ENCODE measurements at places on chromosomes 1 and 21.

- no peak for DNase-seq
Observed at GRCh38 chr1:178580096-178580495, 67.2 kb downstream of the TEX35 start.

- no peak for DNase-seq
Observed at GRCh38 chr1:208127792-208128529, 116.2 kb downstream of the PLXNA2 start.

GRCh38 chr1:55353707-55354620 is 138.8 kb upstream of the USP24 start:
- no peak for DNase-seq

DNA sequence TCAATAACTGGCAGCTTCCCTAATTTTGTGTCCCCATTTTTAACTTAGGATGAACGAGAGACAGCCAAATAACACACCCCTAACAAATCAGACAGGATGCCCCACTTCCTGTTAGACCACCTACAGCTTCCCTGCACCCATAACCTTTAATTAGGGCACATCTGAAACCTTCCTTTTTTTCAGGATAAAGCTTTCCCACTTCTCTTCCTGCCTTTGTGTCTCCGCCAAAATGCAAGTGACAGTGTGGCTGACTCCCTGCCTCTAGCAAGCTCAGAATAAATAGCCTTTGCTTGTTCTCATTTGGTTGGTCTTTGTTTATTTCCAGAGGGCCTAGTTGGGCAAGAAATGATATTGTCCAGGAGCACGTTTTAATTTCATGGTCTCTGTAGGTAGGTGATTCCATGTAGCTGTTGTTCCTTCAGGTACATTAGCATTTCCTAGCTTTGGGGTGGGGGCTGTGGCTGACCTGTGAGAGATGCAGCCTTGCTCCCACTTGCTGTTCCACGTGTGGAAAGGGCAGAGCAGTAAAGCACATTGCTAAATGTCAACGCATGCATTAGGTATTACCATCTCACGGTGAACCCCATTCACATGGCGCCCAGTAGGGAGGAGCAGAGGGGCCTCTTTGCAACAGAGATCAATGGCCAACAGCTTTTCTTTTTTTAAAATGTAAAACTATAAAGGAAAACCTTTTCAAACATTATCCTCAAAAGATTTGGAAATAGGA is 154.9 kb downstream of the ST6GALNAC3 start:
- DNase-seq, result no peak

DNA sequence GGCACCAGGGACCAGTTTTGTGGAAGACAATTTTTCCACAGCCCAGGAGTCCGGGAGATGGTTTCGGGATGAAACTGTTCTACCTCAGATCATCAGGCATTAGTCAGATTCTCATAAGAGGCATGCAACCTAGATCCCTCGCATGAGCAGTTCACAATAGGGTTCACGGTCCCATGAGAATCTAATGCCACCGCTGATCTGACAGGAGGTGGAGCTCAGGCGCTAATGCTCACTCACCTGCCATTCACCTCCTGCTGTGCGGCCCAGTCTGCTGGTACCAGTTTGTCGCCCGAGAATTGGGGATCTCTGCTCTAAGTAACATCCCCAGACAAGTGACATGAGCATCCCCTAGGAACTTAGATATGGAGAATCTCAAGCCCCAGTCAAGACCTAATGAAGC is 180.7 kb downstream of the COQ8A start:
- DNase-seq, result no peak

GRCh38 chr1:37323486-37324377 is 150.6 kb upstream of the ZC3H12A start:
- DNase-seq, result no peak

- no peak for DNase-seq
Observed at GRCh38 chr1:68725001-68725752, 228.3 kb upstream of the DEPDC1 start.

- no peak for DNase-seq
Observed at GRCh38 chr1:36763771-36764170, 270.5 kb downstream of the GRIK3 start.

DNA sequence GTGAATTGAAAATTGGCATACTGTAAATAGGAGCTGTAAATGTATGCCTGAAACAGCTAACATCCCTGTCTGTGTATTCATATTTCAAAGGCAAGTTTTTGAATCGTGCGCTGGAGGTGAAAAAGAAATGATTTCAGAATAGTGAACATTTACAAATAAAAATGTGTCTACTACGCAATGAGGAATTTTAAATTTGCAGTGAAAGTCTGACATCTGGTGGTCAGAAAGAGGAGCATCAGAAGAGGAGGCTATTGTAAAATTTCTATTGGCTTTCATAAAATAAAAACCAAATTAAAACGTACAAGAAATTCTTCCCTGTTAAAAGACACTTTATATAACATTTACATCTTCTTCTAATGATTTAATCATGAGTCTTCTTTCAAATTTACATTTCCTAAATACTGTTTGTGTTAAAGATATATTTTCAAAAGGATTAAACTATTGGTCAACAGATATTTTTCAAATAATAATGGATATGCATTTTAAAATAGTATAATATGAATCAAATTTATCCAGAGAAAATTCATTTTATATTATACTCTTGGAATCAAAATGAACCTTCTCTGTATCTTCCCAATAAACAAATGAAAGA is 113.7 kb upstream of the RRP15 start:
- no peak for DNase-seq

DNA sequence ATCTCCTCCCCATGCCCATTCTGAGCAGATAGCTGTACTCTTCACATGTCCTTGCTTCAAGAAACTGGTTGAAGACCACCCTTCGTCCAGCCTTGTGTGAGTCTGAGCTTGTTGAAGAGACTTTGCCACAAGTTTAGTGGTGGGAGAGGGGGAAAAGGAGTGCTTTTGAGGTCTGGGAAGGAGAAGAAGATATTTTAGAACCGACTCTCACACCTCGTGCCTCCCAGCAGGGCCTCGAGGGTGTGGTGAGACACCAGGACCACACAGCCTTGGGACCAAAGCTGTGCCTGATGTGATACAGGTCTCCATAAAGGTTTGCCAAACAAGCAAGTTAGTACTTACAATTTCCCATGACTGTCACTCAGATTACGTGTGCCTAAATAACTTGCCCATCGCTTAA is 201.8 kb downstream of the DYRK1A start:
- DNase-seq, result no peak

- no peak for DNase-seq
Observed at GRCh38 chr1:79777481-79778219, 771.1 kb upstream of the ADGRL4 start.

GRCh38 chr1:197981561-197981960 is 64.4 kb downstream of the LHX9 start:
- DNase-seq, result no peak

GRCh38 chr1:209854196-209854595 is 26.4 kb downstream of the UTP25 start:
- DNase-seq, result no peak

DNA sequence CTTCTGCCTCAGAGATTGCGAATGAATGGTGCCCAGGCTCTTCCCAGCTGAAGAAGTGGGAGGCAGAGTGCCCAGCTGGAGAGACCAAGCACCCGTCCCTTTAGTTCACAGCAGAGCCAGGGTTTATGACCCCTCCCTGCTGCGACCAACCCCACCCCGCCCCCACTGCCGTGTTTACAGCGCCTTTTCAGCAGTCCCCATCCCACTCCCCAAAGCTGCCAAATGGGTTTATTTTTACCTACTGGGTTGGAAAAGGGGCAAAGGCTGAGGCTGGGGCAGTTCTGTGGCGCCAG is 23.6 kb downstream of the DYRK3 start:
- DNase-seq, result no peak

DNA sequence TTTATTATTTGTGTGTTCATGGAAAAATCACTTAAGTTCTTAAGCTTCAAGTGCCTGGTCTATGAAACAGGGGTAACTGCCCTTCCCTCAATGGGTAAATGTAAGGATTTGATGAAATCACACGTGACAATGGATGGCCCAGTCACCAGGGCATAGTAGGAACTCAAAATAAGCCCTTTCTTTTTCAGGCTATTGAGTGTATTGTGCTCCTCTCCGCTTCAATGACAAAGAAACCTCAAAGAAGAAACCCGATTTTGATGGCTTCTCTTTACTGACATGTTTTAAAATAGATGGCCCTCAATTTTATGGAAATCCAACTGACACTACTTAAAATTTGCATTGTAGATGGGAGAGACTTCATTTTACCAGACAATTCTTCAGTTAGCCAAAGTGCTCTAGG is 543.5 kb downstream of the OMA1 start:
- DNase-seq, result no peak

DNA sequence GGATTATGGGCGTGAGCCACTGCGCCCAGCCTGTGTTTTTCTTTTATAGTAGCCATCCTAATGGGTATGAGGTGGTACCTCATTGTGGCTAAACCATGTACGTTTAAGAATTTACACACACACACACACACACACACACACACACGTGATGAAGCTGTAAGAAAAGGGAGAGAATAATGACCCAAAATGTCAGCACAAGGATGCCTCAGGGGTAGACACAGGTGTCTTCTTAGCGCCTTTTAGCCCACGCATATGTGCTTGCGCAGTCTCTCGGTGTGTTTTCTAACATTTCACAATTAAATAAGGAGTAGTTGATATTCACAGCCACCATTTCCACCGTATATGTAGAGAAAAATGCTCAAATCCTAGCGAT is 782 bp upstream of the PFKL start:
- no peak for DNase-seq

All from naive thymus-derived CD8-positive, alpha-beta T cell (primary cell).